Right lung (tissue), 10 donors: ENCODE measurements at places on chromosomes 16 and 17. TPM values are rescaled to one million over a fixed set of nuclear protein-coding genes. Genes with fewer than 3 reads are reported as not detected.

The C16orf96 gene
- 0.39 TPM for polyA plus RNA-seq

- no peak for DNase-seq
These were observed 50.4 kb upstream of the DNAH9 start for GRCh38 chr17:11547853-11548252.

GRCh38 chr17:32261417-32261736 is 4.3 kb upstream of the RHBDL3 start:
- DNase-seq, result no peak

- peak; percentile 60 for DNase-seq
These were observed 1.5 kb downstream of the GRB7 start for GRCh38 chr17:39738983-39739884.

GRCh38 chr17:31834448-31834847 is 24.6 kb downstream of the COPRS start:
- no peak for DNase-seq

The MMP15 gene
- polyA plus RNA-seq, result 72.3 TPM

- no peak for DNase-seq
These were observed 17.8 kb downstream of the RARA start for GRCh38 chr17:40326832-40327199.

GRCh38 chr17:64320613-64321553 is 57.8 kb upstream of the TEX2 start:
- peak; percentile 43 for DNase-seq

The CD300A gene
- polyA plus RNA-seq, result 2.2 TPM

The PRAC2 gene
- not detected for polyA plus RNA-seq

- DNase-seq, result no peak
These were observed 101.1 kb downstream of the CLEC16A start for GRCh38 chr16:11045441-11045840.

GRCh38 chr17:72365857-72366414 is 245.1 kb downstream of the SOX9 start:
- DNase-seq, result no peak

The ST3GAL2 gene
- polyA plus RNA-seq, result 48.1 TPM

The SULT1A2 gene
- polyA plus RNA-seq, result 3.7 TPM

DNA sequence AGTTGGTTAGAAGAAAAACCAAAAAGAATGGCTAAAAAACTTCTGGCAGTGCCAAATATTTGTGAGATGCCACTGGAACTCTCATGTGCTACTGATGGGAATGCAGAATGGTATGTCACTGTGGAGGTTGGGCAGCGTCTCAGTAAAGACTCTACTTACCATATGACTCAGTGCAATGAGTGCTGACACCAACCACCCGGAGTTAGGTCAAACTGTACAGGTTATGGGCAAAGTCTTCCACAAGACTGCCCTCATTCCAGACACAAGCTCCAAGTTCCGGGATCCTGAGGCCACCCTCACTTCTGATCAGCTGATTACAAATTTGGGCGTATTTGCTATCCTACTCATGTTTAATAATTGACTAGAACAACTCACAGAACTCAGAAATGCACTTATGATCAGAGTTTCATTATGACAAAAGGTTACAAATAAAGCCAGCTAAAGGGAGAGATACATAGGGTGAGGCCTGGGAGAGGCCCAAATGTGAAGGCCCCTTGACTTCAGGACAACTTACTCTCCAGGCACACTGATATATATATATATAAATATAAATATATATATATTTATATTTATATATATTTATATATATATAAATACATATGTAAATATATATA is 114.9 kb downstream of the TRIM37 start:
- DNase-seq, result peak; percentile 4

DNA sequence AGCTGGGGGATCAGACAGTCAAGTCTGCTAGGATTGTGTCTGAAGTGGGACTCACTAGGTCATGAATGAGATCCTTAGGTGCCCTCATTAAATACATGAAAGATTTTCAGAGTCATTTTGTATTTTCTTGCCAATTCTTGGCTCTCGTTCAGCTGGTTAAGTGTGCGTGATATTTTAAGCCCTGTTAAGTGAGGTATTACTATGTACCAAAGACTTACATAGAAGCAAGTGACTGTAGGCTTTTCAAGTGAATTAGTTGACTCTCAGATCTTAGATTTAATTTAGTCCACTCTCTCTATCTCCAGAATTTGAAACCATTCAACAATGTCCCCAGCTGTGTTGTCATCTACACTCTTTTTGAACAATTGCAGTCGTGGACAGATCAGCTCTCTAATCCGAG is 219.4 kb downstream of the FOXL1 start:
- DNase-seq, result no peak

The SUZ12 gene
- 51.0 TPM for polyA plus RNA-seq
